ENCODE measurements at places on chromosomes 13 and 19.

DNA sequence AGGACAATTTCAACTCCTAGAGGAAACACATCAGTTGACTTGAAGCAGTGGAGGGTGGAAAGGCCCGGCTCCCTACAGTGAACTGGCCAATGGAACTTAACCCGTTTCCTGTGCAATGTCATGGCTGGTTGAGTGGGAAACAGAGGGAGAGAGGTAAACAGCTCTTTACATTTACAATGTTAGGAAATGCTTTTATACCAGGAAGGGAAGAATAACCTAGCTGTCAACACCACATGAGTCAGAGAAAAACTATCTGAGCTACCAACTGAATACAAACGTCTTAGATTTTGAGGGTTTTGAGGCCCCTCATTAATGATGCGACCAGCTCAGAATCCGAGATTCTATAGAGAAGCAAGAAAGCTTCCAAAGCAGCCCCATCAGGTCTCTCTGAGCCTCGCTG is 36.7 kb downstream of the CARD8 start:
- ATAC-seq: no peak

GRCh38 chr19:48826606-48827020 is 9.7 kb downstream of the HSD17B14 start:
- ATAC-seq: no peak

- no peak for ATAC-seq
Observed at GRCh38 chr19:2142173-2142829, 9.1 kb downstream of the AP3D1 start.

DNA sequence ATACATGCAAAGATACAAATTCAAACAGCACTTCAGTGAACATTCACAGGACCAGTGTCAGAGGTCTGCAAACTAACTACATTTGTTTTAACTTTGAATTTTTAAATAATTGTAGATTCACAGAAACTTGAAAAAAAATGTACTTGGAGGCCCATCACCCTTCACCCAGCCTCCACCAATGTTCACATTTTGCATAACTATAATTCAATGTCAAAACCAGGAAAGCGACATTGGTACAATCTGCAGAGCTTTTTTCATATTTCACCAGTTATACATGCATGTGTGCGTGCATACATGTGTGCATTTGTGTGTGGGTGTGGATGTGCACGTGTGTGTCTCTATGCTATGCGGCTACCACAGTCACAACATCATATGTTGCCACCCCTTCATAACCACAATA is 18.9 kb downstream of the CEACAM3 start:
- ATAC-seq: no peak

DNA sequence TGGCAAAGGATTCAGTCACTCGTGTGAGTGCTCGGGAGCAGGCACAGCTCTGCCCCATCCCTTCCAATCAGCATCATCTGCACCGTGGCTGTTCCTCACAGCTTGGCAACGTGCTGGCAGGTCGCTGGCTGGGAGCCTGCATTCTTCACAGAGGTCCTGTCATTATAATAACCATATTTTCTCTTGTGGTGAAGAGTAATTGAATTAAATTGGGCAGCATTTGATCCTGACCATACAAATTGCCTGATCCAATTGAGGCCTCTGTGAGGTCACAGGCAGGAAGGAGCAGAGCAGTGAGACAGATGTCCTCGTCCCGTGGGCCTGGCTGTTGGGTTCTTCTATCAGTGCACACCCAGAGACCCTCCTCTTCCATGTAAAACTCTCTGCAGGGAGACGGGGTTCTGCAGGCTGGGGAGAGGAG is 407.8 kb downstream of the COG6 start:
- no peak for ATAC-seq

- ATAC-seq: no peak
Observed at GRCh38 chr19:13652810-13653590, 111.3 kb upstream of the MRI1 start.

- no peak for ATAC-seq
Observed at GRCh38 chr19:27972291-27973040, 1240.5 kb downstream of the UQCRFS1 start.

DNA sequence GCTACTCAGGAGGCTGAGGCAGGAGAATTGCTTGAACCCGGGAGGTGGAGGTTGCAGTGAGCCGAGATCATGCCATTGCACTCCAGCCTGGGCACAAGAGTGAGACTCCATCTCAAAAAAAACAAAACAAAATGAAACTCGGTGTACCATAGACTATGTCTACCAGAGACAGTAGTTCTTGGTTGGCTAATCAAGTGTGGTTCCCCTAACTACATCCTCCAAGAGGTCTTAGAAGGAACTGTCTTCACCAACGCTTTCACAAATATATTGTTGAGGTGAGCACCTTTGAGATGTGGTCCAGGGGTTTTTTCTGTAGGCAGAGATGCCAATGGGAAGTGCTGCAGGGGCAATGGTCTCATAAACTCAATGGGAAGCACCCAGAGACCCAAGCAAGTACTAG is 48.0 kb downstream of the RFC3 start:
- no peak for ATAC-seq

- no peak for ATAC-seq
Observed at GRCh38 chr19:53521373-53522202, 16.4 kb upstream of the ZNF331 start.

- no peak for ATAC-seq
Observed at GRCh38 chr19:40461669-40462221, 3.8 kb downstream of the BLVRB start.

DNA sequence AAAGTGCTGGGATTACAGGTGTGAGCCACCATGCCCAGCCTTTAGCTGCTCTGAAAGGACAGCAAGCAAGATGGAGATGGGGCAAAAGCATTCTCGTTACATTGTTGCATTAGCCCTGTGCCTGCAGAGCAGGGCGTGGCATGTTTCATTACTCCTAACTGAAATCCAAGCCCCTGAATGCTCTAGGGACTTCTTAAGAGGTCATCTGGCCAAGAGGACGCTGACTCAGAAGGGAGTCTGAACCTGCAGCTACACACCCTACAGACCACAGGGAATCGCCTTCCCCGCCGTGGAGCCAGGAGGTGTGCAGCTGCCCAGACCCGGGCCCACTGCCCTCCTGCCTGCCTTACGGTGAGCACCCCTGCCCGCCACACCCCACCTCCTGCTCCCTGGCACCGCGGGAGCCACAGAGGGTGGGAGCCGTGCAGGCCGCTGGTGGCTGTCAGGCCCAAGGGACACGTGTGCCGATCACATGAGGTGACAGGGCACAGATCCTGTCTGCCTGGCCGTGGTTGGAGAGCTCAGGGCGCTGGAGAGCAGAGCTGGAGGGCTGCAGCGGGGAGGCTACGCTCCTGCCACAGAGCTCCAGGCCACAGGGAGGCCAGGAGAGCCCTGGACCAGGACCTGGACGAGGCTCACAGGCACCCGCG is 27.2 kb downstream of the ADPRHL1 start:
- no peak for ATAC-seq

GRCh38 chr13:70173598-70173959 is 65.3 kb upstream of the KLHL1 start:
- ATAC-seq: no peak

DNA sequence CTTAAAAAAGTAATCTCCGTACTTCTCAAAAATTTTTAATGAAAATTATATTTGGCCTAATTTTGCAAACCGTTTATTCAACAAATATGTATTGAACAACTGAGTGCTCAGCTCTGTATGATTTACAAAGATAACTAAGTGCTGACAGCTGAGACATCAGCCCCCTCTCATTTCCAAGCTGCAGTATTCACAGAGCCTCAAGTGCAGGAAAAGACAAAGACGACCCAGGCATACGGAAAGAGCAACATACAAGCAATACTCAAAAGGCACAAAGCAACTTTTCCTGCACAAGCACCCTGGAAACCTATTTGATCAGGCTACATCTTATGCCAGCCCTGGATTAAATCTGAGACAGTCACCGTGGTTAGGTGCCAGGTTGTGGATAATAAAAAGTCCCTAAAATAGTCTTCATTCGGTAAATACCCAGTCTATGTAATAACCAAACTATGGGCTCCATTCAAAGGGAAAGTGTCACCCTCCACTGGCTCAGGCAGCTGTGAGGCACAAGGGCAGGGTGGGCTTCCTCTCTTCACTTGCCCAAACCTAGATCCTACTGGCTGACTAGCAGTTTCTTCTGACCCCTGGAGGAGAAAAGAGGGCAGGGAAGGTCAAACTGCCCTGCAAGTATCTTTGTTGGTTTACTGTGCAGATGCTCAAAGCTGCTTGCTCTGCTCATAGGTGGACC is 65.5 kb downstream of the TBC1D4 start:
- no peak for ATAC-seq
